SW 1271 (cell line): ENCODE measurements at places on chromosomes 1 and 21.
A peak's percentile ranks its signal among the peaks of the same experiment; 100 is the strongest.

- DNase-seq, result no peak
Measured at GRCh38 chr1:167631936-167632614, 2.0 kb downstream of the RCSD1 start.

- DNase-seq, result no peak
Measured at GRCh38 chr1:28578696-28579218, 13.3 kb upstream of the RAB42 start.

DNA sequence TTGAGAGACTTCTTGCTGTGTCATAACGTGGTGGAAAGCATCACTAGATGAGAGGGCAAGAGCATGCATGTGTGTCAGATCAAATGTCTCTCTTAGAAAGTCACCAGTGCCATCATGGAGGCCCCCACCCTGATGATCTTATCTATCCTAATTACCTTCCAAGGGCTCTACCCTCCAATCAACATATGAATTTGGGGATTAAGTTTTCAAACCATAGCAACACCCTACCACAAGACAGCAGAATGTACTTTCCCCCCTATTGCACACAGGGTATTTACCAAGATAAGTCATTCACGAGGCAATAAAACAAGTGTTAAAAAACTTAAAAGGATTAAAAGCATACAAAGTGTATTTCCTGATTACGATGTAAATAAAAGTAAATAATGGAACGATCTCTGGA, 515.6 kb downstream of the LMO4 start:
- DNase-seq, result no peak

GRCh38 chr1:65147424-65148177, 402 bp upstream of the AK4 start:
- DNase-seq, result peak; percentile 23

GRCh38 chr1:40339420-40340323, 22.6 kb upstream of the COL9A2 start:
- DNase-seq, result no peak
